ENCODE measurements at places on chromosomes 2 and 18.

DNA sequence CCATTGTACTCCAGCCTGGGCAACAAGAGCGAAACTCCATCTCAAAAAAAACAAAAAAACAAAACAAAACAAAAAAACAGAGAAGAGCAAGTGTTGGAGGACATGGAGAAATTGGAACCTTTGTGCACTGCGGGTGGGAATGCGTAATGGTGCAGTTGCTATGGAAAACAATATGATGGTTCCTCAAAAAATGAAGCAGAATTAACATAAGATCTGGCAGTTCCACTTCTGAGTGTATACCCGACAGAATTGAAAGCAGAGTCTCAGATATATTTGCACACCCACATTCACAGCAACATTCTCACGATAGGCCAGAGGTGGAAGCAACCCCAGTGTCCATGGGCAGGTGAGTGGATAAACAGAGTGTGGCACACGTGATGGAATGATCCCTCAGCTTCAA lies 11.0 kb upstream of the RALB start:
- DNase-seq: no peak

DNA sequence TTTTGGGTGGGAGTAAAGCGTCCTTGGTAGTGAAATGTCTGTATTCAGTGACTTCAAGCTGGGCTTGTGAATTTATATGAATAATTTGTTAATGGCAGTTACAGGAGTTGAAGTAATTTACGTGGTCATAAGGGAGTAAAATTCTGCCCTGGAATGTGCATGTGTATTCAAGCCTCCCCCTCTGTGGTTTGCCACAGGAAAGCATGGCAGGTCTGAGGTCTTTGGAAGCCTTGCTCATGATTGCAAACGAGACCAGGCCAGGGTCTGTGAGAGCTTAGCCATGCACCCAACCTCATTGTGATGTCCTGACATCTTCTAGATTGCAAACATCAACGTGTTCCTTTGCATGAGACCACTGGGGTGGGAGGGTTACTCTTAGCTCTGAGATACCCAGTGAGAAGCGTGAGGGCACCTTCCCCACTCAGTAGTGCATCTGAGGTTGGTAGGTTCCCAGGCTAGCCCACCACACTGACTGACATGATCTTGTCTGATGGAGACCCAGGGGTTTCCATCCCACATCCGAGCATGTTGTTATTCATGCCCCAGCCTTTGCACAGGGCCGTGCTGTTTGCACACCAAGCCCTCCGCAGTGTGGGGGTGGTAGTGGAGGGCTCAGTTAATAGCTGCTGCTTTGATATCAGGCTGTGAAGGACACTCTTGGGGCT lies 216.5 kb downstream of the KLHL29 start:
- no peak for DNase-seq

DNA sequence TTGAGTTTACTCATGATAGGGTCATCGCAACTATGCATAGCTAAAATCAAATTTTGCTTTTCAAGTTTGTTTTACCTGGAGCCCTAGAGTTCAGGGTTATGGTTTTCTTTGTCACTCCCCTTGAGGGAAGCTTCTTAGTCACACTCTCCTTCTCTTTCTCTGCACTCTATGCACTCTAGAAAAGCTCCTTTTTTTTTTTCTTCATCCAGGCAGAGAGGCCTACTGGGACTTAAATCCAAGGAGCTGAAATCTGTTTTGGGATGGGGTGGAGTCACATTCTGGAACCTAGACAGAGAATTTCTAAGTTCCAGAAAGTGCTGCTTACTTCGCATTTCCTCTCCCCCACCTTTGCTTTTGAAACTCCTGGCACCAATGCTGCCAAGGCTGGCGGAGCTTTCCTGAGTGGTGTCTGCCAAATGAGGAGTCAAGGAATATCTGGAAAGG lies 19.1 kb upstream of the IL18R1 start:
- DNase-seq: no peak

DNA sequence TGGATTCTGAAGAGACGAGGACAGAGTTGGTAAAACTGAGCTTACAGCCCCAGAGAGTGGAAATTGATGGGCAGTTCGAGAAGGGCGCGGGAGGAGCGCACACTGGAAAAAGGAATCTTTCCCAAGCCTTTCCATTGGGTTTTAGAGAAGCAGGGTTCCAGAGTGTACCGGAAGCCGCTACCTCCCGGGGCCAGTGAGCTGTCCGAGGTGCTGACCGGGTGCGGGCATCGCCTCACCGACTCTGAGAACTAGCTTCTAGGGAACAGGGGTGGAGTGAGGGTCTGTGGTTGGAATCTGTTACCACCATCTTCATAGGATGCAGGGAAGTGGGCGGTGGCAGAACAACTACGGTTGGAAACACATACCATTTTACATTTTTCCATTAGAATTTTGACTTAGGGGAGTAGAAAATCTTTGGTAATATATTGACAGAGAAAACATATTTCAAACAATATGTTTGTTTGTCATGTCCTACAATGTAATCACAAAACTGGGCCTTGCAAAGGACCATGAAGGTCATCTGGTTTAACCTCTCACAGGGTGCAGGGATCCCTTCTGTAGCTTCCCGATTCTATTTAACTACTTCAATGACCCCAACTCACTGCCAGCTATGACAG lies 724 bp downstream of the NMS start:
- no peak for DNase-seq

DNA sequence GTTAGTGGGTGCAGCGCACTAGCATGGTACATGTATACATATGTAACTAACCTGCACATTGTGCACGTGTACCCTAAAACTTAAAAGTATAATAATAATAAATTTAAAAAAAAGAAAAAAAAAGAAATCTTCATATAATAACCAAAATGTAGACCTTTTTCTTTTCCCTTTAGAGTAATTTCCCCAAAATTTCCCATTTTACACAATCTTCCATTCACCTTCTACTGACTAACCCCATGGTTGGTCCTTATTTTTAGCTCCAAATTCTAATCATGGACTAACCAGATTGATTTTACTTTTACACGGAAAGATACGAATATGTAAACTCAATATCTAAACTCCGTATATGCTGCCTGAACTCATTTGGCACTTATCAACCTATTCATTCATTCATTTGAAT lies 7.7 kb downstream of the KCTD18 start:
- no peak for DNase-seq

DNA sequence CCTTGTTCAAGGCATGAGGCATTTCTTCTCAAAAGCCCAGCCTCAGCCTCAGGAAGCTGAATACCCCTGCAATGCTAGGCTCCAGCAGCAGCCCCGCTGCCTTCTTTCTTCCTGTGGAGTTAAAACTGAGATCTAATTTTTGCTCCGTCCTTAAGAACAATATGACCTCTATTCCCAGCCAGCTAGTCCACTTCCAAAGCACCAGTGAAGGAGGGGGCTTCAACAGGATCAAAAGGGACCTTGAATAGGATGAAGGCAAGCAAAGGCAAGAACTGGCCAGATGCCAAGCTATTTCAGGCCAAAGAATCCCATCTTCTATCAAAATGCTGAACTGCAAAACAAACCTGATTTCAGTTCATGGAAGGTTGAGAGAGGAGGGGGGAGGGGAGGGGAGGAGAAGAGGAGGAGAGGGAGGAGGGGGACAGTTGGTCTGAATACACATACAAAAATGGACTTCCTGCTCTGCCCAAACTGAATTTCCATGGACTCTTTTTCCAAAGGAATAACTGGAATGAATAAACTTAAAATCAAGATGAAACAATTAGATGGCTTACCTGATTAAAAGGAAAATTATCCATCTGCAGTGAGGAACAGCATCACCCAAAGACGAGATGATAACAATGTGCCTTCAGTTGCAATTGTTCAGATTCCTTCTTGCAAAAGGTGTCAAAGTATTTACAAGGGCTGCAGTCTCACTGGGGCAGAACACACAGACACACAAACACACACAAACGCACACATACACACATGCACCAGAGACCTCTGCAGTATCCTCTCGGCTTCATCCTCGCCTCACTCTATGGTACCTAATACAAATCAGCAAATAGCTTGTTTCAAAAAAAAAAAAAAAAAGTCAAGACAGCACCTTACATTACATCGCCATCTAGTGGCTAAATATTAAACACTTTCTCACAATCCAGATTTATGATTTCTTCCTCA lies at the start of gene SCN1A:
Gene SCN1A (minus strand): TSS at position 804 of the 939 bp plus-strand sequence. CDS start 54,399 bp downstream, outside the sequence.
- DNase-seq: peak; percentile 68

- no peak for DNase-seq
These were observed 23.5 kb downstream of the ELP2 start for GRCh38 chr18:36153203-36153602.

DNA sequence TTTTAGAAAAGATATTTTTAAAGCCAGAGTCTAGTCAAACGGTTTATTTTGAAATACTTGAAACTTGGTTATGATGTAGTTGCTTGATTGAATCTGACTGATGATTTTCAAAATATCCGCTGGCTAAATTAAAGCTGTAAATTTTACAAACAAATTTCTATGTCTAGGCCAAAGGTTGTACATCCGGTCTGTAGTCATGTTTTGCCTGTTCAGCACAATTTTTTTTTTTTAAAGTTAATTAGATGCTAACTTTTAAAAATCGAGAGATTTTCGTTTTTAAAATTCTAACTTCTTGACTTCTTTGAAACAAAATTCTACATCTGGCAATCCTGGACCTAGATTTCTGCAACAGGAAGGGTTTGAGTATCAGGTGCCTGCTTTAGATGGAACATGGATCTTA lies 412.4 kb downstream of the TXNL1 start:
- no peak for DNase-seq

DNA sequence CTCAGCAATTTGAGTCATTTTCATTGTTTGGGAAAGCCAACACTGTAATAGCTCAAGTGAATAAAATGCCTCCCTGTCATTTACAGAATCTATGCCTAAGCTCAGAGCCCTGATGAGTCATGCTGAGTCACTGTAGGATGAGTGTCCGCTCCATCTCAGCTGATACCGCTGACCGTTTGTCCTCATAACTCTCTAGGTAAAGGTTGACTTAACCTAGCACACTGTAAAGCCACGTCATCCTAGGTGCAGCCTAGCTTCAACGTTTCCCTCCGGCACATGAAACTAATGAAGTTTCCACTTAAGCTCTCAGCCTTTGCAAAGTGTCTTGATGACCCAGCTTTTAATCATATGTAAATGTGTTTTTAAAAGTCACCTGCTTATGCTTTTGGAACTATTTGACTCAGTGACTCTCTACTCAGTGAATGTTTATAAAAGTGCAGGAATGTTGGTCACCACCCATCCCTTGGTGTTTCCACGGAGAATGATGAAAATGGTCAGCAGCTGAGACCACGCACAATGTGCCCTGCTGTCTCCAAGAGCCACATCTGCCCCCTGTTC lies 154.0 kb downstream of the PMAIP1 start:
- DNase-seq: no peak

GRCh38 chr18:23036660-23037201 lies 98.6 kb upstream of the CABLES1 start:
- no peak for DNase-seq

DNA sequence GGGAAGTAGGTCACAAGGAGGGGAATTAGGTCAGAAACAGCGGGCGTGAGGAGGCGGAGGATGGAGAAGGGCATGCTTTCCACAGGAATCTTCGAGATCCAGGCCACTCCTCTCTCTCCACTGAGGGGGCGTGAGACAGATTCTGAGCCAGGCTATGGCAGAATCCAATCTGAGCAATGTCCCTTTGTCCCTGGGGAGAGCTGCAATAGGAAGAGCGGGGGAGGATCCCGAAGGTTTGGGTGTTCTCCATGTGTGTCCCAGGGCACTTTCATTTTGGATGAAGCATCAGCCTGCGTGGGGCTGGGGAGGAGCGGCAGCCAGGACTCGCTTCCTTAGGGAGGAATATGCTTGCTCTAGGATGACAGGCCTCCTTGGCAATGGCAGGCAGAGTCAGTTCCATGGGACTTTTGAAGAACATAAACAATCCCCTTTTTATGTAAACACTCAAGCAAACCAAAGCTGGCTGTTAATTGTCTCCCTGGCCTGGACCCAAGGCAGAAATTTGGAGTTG lies 84.0 kb downstream of the LIPG start:
- DNase-seq: no peak

DNA sequence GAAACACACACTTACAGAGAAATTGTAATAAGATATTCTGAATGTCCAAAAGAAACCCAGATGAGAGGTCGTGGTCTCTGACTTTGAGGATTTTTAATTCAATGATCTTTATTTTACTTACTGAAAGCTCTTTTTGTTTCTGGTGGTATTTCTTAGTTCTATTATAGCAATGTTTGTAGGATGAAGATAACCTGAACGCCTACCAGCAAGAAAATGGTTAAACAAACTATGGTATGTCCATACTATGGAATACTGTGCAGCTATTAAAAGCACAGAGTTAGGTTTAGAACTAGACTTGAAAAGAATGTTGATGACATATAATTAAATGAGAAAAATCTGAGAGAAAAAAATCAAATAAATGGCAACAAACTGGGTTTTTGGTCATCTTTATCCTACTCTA lies 60.3 kb downstream of the LPIN2 start:
- DNase-seq: no peak

DNA sequence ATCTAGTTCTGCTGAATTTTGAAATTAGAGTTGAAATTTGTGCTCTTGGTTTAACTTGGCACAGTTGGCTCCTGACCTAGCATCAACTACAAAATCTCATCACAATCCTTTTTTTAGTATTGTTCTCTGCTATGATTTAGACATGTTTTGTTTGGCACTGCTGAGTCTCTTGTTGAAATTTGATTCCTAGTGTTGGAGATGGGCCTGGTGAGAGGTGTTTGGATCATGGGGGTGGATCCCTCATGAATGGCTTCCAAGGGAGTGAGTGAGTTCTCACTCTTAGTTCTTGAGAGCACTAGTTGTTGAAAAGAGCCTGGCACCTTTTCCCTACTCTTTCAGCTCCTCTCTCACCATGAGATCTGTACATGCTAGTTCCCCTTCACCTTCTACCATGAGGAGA lies 605.6 kb upstream of the SLC39A10 start:
- DNase-seq: no peak

DNA sequence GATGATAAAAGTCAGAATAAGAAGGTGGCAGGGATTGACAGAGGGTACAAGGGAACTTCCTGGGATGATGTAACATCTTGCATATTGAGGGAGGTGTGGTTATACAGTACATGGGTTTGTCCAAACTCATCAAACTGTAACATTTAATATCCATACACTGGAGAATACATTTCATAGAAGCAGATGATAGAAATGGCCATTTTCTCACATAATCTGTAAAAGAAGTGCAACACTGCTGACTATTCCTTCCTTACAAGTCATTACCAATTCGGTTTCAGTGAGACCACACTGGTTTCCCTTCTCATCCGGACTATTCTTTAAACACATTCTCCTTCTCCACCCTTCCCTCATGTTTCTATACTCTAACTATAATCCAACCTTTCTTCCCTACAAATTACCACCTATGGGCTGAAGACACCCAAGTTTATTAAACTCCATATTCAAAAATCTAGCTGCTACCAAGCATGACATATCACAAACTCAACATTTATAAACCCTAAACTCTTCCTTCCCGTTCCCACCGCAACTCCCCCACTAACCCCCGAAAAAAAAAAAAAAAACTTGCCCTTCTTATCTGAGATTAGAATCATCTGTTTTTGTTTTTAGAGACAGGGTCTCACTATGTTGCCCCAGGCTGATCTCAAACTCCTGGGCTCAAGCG lies 1.6 kb downstream of the COX7A2L start:
- DNase-seq: no peak

DNA sequence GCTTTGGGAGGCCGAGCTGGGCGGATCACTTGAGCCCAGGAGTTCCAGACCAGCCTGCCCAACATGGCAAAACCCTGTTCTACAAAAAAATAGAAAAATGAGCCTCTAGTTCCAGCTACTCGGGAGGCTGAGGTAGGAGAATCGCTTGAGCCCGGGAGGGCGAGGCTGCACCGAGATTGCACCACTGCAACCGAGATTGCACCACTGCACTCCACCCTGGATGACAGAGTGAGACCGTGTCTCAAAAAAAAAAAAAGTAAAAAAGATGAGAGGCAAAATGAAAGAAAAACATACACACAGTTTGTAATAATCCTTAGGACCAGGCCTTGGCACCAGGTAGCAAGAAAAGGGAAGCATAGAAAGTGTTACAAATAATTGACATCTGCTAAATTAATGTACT lies 22.0 kb downstream of the RBM43 start:
- no peak for DNase-seq
